Foreskin keratinocyte (primary cell): ENCODE measurements at places on chromosomes 13 and 19. TPM values are rescaled to one million over a fixed set of nuclear protein-coding genes. Genes with fewer than 3 reads are reported as not detected.

Gene SF3A2
- 33.8 and 34.2 TPM in 2 replicates for total RNA-seq

Gene STXBP2
- total RNA-seq, result 43.0 TPM in 2 replicates

Gene SHISA7
- total RNA-seq, result not detected in 2 replicates

Gene ZNF574
- 16.0 and 17.7 TPM in 2 replicates for total RNA-seq

Gene C5AR2
- not detected in 2 replicates for total RNA-seq

Gene TFDP1
- 145 and 167 TPM in 2 replicates for total RNA-seq

Gene FCER2
- not detected in 2 replicates for total RNA-seq

Gene SMAD9
- 0.32 and 0.34 TPM in 2 replicates for total RNA-seq

Gene CD22
- not detected in 2 replicates for total RNA-seq
